ENCODE measurements at places on chromosomes 16 and 17.

GRCh38 chr17:82385559-82386254, 14.1 kb downstream of the UTS2R start:
- H3K4me3 ChIP-seq: no peak overlapping the region
- no peak overlapping the region for H3K27ac ChIP-seq
- H3K27me3 ChIP-seq: peaks cover 7% of the 10 kb centered on the region
- DNase-seq: no peak
- H3K4me1 ChIP-seq: peaks cover 26% of the 10 kb centered on the region

GRCh38 chr16:85606904-85607303, 6.2 kb upstream of the GSE1 start:
- H3K27ac ChIP-seq: no peak overlapping the region
- no peaks in the 10 kb centered on the region for H3K36me3 ChIP-seq
- H3K4me3 ChIP-seq: no peak overlapping the region
- DNase-seq: no peak

GRCh38 chr17:278676-279059, 73.9 kb downstream of the RPH3AL start:
- no peak overlapping the region for H3K27ac ChIP-seq
- no peaks in the 10 kb centered on the region for H3K36me3 ChIP-seq
- H3K4me3 ChIP-seq: no peak overlapping the region
- no peak for DNase-seq
- H3K27me3 ChIP-seq: no peaks in the 10 kb centered on the region
- peaks cover 11% of the 10 kb centered on the region for H3K4me1 ChIP-seq

GRCh38 chr16:46961373-46962353, 11.8 kb downstream of the DNAJA2 start:
- H3K27me3 ChIP-seq: no peaks in the 10 kb centered on the region
- H3K36me3 ChIP-seq: peaks cover 55% of the 10 kb centered on the region
- no peak for DNase-seq
- H3K4me3 ChIP-seq: no peak overlapping the region
- H3K4me1 ChIP-seq: no peaks in the 10 kb centered on the region

DNA sequence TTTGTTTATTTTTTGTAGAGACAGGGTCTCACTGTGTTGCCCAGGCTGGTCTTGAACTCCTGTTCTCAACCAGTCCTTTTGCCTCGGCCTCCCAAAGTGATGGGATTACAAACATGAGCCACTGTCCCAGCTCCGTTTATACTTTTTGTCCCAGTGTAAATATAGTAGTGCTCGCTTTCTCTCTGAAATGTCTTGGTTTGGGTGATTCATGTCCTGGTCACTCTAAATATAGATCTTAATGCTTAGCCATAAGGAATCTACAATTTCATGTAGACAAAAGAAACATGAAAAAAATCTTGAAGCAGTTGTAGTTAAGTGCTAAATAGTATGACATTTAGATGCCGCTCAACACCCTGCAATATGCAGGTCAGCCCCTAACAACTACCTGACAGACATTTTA, 126.9 kb downstream of the KATNIP start:
- no peak overlapping the region for H3K27ac ChIP-seq
- no peaks in the 10 kb centered on the region for H3K36me3 ChIP-seq
- H3K4me3 ChIP-seq: no peak overlapping the region
- no peaks in the 10 kb centered on the region for H3K27me3 ChIP-seq
- H3K4me1 ChIP-seq: no peaks in the 10 kb centered on the region

DNA sequence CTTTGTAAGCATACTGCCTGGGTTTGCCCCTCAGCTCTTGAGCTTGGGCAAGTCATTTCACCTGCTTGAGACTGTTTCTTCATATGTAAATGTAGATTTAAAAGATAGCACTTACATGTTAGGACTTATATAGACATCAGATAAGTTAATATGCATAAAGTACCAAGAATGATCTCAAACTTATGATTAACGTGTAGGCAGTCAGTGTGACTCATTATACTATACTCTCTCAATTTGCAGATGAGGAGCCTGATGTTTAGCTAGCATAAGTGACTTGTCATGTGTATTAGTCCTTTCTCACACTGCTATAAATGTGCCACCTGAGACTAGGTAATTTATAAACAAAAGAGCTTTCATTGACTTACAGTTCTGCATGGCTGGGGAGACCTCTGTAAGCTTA, 690.5 kb downstream of the KCNJ2 start:
- H3K36me3 ChIP-seq: no peaks in the 10 kb centered on the region
- H3K4me1 ChIP-seq: no peaks in the 10 kb centered on the region
- no peaks in the 10 kb centered on the region for H3K27me3 ChIP-seq
- H3K4me3 ChIP-seq: no peak overlapping the region

- no peak for DNase-seq
- no peaks in the 10 kb centered on the region for H3K27me3 ChIP-seq
- H3K4me3 ChIP-seq: no peak overlapping the region
These were observed 18.3 kb downstream of the DCAF7 start for GRCh38 chr17:63568563-63568962.

GRCh38 chr17:77507111-77507885, 366.5 kb downstream of the SEC14L1 start:
- no peak overlapping the region for H3K27ac ChIP-seq
- no peaks in the 10 kb centered on the region for H3K27me3 ChIP-seq
- DNase-seq: no peak
- no peaks in the 10 kb centered on the region for H3K36me3 ChIP-seq
- H3K4me3 ChIP-seq: no peak overlapping the region

GRCh38 chr16:57982385-57982784, 11.5 kb upstream of the CNGB1 start:
- H3K4me1 ChIP-seq: peaks cover 21% of the 10 kb centered on the region
- no peak for DNase-seq
- H3K36me3 ChIP-seq: no peaks in the 10 kb centered on the region
- H3K4me3 ChIP-seq: no peak overlapping the region

- DNase-seq: no peak
- H3K4me1 ChIP-seq: no peaks in the 10 kb centered on the region
- H3K27ac ChIP-seq: no peak overlapping the region
- no peaks in the 10 kb centered on the region for H3K27me3 ChIP-seq
- H3K4me3 ChIP-seq: no peak overlapping the region
These were observed 101.8 kb upstream of the TNRC6C start for GRCh38 chr17:77856551-77857305.

- DNase-seq: no peak
- no peak overlapping the region for H3K4me3 ChIP-seq
- H3K27ac ChIP-seq: no peak overlapping the region
- H3K4me1 ChIP-seq: no peaks in the 10 kb centered on the region
- no peaks in the 10 kb centered on the region for H3K27me3 ChIP-seq
- H3K36me3 ChIP-seq: no peaks in the 10 kb centered on the region
These were observed 857.4 kb upstream of the GOT2 start for GRCh38 chr16:59591480-59591879.

DNA sequence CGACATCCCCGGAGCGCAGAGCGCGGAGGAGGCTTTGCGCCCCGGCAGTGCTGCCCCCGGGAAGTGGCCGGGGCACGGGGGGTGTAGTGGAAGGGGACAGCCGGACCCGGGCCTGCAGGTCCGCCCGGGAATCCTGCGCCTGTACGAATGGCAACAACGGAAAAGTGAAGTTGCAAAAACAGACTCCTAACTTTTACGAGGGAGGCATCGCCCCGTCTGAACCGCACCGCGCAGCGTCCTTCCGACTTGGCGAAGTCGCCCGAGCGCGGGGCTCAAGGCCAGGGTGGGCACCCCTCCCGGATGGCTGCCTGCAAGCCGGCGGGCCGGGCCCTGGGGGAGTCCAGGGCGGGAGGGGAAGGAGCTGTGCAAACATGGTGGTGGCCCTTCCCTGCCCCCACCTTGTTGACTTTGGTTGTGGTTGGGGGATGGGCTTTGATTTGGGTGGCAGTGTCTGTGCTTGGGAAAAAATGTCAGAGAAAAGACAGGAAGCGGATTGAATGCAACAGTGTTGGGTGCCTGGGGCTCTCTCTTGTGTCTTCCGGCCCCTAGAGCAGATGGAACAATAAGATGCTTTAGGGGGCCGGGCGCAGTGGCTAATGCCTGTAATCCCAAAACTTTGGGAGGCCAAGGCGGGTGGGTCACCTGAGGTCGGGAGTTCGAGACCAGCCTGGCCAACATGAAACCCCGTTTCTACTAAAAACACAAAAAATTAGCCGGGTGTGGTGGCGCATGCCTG, 675 bp downstream of the RNF213 start:
- peak overlapping the region; percentile 88 for H3K4me3 ChIP-seq
- peaks cover 30% of the 10 kb centered on the region for H3K4me1 ChIP-seq
- H3K27ac ChIP-seq: peak overlapping the region; percentile 100
- no peak for DNase-seq
- peaks cover 7% of the 10 kb centered on the region for H3K36me3 ChIP-seq
- H3K27me3 ChIP-seq: no peaks in the 10 kb centered on the region

DNA sequence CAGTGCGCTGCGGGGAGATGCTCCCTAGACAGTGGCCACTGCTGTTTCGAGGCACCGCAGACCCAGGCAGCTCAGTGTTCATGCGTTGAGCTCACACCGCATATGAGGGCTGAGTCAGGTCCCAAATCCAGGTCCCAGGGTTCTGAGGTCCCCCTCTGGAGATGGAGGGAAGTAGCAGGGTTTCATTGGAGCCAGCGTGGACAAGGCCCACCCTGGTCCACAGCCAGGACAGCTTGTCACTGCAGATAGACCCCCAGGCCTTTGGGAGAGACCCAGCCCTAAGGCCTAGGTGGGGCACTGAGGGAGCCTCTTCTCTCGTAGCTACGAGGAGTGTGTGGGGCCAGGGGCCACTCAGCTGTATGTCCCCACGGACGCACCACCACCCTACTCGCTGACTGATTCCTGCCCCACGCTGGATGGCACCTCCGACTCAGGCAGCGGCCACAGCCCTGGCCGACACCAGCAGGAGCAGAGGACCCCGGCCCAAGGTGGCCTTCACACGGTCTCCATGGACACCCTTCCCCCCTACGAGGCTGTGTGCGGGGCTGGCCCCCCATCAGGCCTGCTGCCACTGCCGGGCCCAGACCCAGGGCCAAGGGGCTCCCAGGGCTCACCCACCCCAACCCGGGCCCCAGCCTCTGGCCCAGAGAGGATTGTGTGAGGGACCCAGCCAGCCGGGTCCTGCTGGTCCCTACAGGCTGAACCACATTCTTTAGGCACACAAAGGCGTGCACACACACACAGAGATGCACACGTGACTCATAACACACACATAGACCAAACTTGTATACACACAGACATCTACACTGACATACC, 53.4 kb downstream of the BEAN1 start:
- H3K27ac ChIP-seq: no peak overlapping the region
- H3K36me3 ChIP-seq: no peaks in the 10 kb centered on the region
- no peak for DNase-seq
- no peaks in the 10 kb centered on the region for H3K27me3 ChIP-seq
- no peak overlapping the region for H3K4me3 ChIP-seq
- peaks cover 10% of the 10 kb centered on the region for H3K4me1 ChIP-seq

GRCh38 chr17:57080718-57081117, 4.3 kb upstream of the AKAP1 start:
- no peaks in the 10 kb centered on the region for H3K36me3 ChIP-seq
- no peak for DNase-seq
- H3K27ac ChIP-seq: no peak overlapping the region
- H3K27me3 ChIP-seq: no peaks in the 10 kb centered on the region
- no peaks in the 10 kb centered on the region for H3K4me1 ChIP-seq

DNA sequence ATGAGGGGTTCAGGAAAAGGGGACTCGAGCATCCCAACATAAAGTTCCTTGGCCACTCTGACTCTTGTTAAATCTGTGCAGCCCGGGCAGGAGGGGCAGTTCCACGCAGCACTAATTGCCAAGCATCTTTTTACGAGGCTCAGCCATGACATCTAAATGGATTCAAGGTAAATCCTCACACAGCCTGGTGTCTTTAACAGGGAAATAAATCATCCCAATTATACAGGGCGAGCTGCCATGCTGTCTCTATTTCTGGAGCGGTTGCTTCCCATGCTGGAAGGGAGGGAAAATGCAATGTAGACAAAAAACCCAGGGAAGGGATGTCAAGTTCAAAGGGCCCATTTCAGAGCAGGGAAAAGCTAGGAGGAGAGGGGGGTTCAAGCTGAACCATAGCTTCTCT, 110.0 kb downstream of the GAS7 start:
- H3K27me3 ChIP-seq: no peaks in the 10 kb centered on the region
- H3K4me1 ChIP-seq: peaks cover 56% of the 10 kb centered on the region
- no peak overlapping the region for H3K27ac ChIP-seq
- no peaks in the 10 kb centered on the region for H3K36me3 ChIP-seq

- DNase-seq: no peak
- H3K27me3 ChIP-seq: no peaks in the 10 kb centered on the region
These were observed 9.9 kb downstream of the TNS4 start for GRCh38 chr17:40491486-40491885.

DNA sequence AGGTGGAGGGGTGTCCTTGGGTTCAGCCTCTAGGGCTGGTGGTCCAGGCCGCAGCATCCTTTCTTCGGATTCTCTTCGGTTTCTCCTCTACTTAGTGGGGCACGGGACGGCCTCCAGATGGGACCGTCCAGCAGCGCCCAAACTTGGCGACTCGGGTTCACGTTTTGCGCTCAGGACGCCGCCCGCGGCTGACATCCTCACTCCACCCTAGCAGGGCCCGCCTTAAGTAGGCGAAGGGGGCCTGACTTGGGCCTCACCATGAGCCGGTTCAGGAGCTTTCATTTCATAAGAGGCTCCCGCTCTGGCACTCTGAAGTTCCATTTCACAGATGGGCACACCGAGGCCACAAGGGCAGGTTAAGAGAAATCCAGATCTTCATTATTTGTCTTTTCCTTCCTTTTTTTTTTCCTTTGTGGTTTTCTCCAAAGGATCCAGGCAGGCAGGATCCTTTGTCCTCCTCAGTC, 141.2 kb downstream of the SEC14L1 start:
- H3K27me3 ChIP-seq: no peaks in the 10 kb centered on the region
- H3K4me1 ChIP-seq: peaks cover 33% of the 10 kb centered on the region
- H3K27ac ChIP-seq: peak overlapping the region; percentile 89
- no peaks in the 10 kb centered on the region for H3K36me3 ChIP-seq
- H3K4me3 ChIP-seq: peak overlapping the region; percentile 82

GRCh38 chr17:77099997-77100396, 40.8 kb upstream of the SEC14L1 start:
- H3K27me3 ChIP-seq: no peaks in the 10 kb centered on the region
- no peak overlapping the region for H3K4me3 ChIP-seq

All from esophagus squamous epithelium (tissue), 5 donors.